ENCODE measurements at places on chromosomes 3 and 15. TPM values are rescaled to one million over a fixed set of nuclear protein-coding genes. Genes with fewer than 3 reads are reported as not detected.
A peak's percentile ranks its signal among the peaks of the same experiment; 100 is the strongest.

The ZIC1 gene
- 1.5 TPM for total RNA-seq

The BNC1 gene
- total RNA-seq = not detected

The ALDH1L1 gene
- 36.1 TPM for total RNA-seq

The ZBTB20 gene
- total RNA-seq = 60.3 TPM

The CCR3 gene
- not detected for total RNA-seq

DNA sequence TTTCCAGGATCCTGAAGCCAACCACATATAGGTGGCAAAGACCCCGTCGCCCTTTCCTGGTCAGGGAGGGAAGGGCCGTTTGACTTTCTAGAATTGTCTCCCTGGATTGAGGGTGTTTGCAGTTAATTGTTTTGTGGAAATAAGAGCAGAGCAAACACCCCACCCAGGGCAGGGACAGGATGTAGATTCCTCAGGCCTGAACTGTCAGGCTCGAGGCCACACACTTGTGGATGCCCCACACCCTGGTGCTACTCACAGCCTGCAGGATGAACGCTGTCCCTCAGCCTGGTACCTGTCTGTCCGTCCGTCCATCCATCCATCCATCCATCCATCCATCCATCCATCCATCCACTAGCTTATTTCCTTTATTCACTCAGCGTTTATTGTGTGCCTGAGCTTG lies 29.9 kb upstream of the FLNB start:
- no peak for DNase-seq

DNA sequence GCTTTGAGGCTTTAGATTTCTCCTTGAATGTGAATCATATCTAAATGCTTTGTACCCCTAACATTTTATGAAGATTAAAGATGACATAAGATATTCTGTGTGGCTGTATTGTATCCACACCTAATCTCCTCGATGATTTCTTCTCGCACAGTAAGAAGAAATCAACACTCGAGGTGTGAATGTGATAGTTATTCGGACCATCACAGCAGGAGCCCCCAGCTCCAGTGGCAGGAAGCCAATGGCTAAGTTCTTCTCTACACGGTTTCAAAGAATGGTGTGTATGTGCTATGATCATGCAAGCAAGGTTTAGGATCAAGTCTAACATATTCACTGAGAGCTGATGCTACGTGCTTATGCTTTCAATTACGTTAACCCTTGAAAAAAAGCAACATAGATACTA lies 271.0 kb downstream of the SUCLG2 start:
- no peak for DNase-seq

GRCh38 chr3:149291178-149291577 lies 42.3 kb downstream of the TM4SF18 start:
- no peak for DNase-seq

DNA sequence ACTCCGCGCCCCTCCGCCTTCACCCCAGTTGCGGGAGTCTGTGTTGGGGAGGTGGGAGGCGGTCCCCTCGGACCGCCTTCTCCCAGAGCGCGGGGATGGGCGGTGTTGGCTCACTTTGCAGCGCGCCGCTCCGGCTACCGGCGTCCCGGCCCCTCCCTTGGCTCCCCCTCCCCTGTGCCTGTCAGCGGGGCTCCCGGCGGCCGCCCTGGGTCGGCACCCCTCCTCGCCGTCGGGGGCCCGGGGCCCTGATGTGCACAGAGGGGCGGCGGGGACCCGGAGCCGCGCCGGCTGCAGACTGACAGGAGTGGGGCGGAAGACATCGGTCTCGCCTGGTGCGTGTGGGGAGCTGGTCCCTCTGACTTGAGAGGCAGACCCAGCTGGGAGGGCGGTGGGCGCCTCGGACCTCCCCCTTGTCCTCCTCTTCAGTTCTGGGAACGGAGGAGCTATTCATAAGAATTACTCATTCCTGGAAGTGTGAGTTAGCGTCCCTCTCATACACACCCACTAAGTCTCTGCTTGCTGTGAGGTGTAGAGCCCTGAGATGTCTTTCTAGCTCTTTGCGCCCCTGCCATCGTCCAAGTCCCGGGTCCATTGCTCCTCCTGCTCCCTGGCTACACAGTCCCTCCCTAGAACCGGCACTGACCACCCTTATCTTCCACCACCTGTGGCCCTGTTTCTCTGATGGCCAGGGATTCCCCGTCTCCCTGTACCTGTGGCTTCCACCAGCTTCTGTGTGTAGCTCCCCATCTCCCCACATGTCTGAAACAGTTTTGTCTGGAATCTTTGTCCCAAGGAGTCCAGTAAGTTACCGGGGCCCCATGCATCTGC lies 42.3 kb upstream of the ROPN1 start:
- DNase-seq = peak; percentile 70

DNA sequence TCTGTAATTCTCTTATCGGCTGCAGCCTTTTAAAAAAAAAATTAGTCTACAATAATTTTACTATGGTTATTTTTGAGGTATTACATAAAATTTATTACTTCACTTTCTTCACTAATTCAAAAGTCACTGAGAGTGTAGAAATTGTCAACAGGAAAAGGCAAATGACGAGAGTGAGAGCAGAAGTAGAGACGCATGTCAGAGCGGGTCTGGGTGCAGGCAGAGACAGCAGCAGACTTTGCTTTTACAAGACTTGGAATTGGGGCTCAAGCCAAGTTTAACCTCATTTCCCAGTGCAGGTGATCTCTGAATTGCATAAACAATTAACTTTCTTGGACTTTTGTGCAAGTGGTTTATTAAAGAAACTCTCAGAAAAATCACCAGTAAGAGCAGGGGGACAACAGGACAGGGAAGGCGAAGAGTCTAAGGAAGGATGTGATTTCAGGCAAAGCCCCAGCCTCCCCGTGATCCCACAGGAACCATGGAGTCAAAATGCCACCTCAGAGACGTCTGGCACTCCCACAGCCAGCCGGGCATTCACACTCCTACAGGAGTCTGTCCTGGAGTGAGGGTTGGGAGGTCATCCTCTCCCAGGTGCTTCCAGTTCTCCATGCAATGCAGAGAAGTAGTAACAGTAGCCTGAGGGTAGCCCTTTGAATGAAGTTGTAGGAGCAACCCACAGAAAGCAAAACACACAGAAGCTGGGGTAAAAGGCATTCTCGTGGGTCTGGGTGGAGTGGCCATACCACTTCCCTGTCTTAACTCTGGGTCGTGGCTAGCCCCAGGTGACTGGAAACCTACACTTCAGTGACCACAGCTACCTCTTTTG lies 274.0 kb upstream of the TGFBR2 start:
- DNase-seq = no peak

DNA sequence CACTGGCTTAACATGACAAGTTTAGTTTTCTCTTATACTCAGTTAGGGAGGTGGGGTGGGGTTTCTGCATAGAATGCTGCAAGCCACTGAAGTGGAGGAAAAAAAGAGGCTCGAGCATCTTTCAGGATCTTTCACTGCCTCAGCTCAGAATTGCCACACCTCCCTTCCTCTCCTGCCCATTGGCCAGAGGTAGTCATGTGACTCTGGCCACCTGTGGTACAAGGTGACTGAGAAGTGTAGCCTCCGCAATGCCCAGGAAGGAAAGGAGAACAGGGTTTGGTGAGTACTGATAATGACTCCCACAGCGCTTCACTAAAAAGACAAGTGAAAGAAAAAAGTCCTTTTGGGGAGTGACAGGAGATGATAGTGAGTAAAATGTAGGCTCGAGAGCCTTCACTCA lies 124.3 kb upstream of the TRIM42 start:
- no peak for DNase-seq

GRCh38 chr15:70072479-70072878 lies 25.2 kb downstream of the TLE3 start:
- no peak for DNase-seq

Data from ascending aorta (tissue), 2 donors.